ENCODE measurements at places on chromosomes 5 and 9.

GRCh38 chr5:129460936-129461710 lies 1.0 kb downstream of the ADAMTS19 start:
- no peak for DNase-seq

- no peak for DNase-seq
These were observed 14.0 kb downstream of the FGFR4 start for GRCh38 chr5:177100714-177101121.

GRCh38 chr5:25754895-25755294 lies 1110.1 kb upstream of the CDH10 start:
- DNase-seq, result no peak

DNA sequence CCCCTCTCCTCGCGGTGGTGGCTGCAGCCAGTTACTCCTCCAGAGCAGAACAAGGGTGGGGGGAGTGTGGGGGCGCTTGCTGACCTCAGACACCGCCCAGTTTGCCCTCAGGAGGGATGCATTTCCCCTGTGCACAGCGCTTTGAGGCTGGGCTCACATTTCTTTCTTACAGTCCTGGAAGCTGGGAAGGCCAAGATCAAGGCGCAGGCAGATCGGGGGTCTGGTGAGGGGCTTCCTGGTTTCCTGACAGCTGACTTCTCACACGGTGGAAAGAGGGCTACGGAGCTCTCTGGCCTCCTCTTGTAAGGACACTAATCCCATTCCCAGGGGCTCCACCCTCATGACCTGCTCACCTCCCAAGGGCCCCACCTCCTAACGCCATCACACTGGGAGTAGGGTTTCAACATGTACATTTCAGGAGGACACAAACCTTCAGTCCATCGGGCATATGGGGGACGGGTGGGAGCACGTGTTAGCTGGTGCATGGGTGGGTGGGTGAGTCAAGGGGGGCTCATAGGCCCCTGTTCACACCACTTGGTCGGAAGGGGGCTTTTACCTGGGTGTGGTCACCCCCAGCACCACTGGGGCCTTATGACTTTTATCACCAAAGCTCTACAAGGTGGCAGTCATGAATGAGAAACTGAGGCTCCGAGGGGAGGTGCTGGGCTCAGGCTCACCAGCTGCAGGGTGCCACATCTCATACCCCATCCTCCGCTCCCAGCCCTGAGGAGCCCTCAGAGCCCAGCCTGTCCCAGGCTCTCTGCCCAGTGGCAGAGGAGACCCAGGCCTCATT lies 7.7 kb upstream of the SCGB3A1 start:
- DNase-seq, result no peak

- DNase-seq, result no peak
These were observed 176.9 kb downstream of the ROR2 start for GRCh38 chr9:91773156-91773555.

GRCh38 chr5:16737620-16738364 lies 121.0 kb upstream of the RETREG1 start:
- DNase-seq, result no peak

- no peak for DNase-seq
These were observed 31.9 kb upstream of the ENTREP1 start for GRCh38 chr9:69293156-69293555.

GRCh38 chr5:141811287-141812155 lies 66.7 kb downstream of the PCDH1 start:
- no peak for DNase-seq

DNA sequence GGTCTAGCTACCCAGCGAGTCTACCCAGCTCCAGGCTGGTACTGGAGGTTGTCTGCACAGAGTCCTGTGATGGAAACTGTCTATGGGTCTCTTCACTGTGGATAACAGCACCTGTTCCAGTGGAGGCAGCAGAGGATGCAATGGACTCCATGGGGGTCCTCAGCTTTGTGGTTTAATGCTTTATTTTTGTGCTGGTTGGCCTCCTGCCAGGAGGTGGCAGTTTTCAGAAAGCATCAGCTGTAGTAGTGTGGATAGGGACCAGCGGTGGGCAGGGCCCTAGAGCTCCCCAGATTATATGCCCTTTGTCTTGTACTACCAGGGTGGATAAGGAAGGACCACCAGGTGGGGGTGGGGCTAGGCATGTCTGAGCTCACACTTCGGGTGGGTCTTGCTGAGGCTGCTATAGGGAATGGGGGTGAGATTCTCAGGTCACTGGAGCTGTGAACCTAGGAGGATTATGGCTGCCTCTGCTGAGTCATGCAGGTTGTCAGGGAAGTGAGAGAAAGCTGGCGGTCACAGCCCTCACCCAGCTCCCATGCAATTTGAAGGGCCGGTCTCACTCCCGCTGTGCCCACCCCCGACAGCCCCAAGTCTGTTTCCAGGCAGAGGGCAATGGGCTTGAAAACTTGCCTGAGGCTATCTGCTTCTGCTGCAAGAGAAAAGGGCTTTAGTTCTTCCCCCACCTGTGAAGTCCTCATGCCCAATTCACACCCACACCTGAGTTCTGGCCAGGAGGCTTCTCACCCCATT lies 397.1 kb downstream of the TLE1 start:
- DNase-seq, result no peak

DNA sequence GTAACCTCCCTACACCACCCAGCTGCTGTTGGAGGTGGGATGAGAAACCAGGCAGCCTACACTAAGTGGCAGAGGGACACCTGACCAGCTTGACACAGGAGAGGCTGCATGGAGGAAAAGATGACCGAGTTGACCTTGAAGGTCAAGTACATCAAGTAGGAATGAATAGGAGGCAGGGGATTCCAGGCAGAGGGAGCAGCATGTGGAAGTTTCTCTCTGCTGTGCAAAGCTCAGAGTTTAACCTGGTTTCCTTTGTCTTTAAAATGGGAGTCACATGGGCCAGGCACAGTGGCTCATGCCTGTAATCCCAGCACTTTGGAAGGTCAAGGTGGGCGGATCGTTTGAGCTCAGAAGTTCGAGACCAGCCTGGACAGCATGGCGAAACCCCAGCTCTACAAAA lies 32.6 kb downstream of the SPRY4 start:
- DNase-seq, result no peak

DNA sequence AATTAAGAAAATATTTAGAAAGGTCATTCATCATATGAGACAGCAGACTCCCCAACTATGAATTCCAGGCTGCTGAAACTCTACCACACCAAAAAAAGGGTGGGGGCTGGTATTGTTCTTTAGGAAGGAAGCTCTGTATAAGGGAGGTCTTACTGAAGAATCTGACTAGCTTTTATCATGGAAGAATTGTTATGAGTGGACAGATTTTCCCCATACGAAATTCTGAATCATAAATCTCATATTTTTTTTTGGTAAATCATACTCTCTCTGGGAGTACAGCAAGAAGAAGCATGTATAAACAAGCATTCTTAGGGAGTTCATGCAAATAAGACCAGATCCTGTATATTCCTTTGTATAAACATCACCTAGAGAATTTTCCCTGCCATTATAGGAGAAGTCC lies 220.0 kb downstream of the SLC12A2 start:
- DNase-seq, result no peak

- DNase-seq, result no peak
These were observed 734.5 kb upstream of the NUDT12 start for GRCh38 chr5:104297076-104297475.

- no peak for DNase-seq
These were observed 7.0 kb upstream of the LOX start for GRCh38 chr5:122085041-122085440.

GRCh38 chr9:27368316-27368985 lies 71.5 kb upstream of the EQTN start:
- DNase-seq, result no peak

DNA sequence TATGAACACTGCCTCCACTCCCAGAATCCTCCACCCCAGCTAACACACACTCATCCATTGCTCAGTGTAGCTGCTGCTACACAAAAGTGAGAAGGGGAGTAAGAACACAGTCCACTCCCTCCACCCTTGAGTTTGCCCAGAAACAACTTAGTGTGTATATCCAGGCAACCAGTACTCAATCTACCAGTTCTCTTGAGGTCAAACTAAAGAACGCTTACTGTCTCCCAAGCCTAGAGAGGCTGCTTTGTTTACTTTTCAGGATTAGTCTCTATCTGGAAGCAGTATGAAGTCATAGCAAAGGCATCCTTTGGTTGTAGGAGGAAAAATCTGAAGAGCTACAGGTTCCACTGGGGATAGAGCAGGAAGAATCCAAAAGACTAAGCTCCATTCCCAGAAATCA lies 296.3 kb downstream of the KCNN2 start:
- no peak for DNase-seq

Data from NCI-H2171 (cell line).